ENCODE measurements at places on chromosomes 2 and 18.

GRCh38 chr2:42878581-42878980 is 86.2 kb upstream of the HAAO start:
- DNase-seq = peak; percentile 56

- no peak for DNase-seq
Measured at GRCh38 chr2:66576561-66577320, 141.8 kb downstream of the MEIS1 start.

GRCh38 chr2:16774091-16774490 is 108.5 kb upstream of the CYRIA start:
- no peak for DNase-seq

- no peak for DNase-seq
Measured at GRCh38 chr2:222572264-222572721, 83.6 kb downstream of the FARSB start.

DNA sequence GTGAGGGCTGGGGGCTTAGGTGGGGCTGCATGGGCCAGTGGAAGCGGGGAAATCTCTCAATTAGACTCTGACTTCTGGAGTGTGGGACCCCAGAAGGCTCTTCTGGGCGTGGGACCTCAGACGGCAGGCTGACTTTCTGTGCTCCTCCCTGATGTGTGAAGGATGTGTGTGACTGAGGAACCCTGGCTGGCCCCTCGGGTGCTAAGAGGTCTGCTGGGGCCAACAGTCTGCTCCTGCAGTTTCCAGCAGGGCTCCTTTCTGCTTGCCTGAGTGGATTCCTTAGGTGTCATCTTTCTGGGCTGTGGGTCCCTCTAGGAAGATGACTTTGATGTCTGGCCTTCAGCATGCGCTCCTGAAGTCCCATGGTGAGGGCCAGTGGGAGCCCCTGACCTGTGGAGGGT is 167.5 kb downstream of the DYSF start:
- no peak for DNase-seq

GRCh38 chr18:79507546-79508480 is 112.1 kb downstream of the NFATC1 start:
- DNase-seq = no peak

- no peak for DNase-seq
Measured at GRCh38 chr2:48607307-48608014, 10.2 kb upstream of the GTF2A1L start.

- DNase-seq = no peak
Measured at GRCh38 chr2:109582928-109583895, 30.6 kb downstream of the SEPTIN10 start.

DNA sequence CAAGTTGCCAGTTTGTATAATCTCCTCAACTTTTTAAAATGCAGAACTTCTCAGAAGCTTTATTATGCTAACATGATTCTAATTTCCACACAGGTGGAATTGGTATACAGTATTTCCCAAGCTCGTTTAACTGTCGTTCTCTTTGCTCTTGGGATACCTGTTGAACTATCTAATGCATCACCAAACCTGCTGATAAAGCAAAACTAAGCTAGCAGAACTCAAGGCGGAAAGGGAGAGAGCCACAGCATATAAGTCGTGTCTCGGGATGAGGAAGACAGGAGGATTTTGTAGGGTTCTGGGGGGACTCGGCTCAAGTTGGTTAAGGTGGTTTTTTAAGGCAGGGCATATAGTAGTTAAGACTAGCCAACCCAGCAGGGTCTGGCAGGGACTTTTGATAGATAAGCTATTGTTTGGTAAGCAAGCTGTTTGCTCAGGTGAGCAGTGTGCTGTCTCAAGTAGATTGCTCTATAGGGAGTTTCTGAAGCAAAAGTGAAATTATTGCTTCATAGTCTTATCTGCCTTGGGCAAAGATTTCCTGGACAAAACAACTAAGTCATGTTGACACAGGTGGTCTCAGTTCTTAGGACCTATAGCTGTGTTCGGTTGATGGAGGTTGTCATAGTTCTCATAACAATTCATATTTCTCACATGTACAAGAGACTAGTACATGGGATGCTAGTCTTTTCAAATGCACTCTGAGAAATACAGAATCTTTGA is 28.2 kb upstream of the CHRNA1 start:
- no peak for DNase-seq

Measured in activated CD4-positive, alpha-beta T cell treated with anti-CD3 and anti-CD28 coated beads for 48 hours (primary cell).